NCI-H226 (cell line): ENCODE measurements at places on chromosomes 5 and 9.

GRCh38 chr5:1806974-1807373, 5.8 kb downstream of the NDUFS6 start:
- no peak for DNase-seq

- DNase-seq: peak; percentile 55
These were observed 59.3 kb upstream of the SELENOP start for GRCh38 chr5:42870882-42871418.

GRCh38 chr5:54194318-54194717, 116.1 kb downstream of the ARL15 start:
- no peak for DNase-seq

GRCh38 chr5:109313127-109313526, 96.6 kb downstream of the PJA2 start:
- DNase-seq: no peak

- no peak for DNase-seq
These were observed 86.8 kb upstream of the OSMR start for GRCh38 chr5:38758774-38759600.
